ENCODE measurements at places on chromosomes 7 and 10. TPM values are rescaled to one million over a fixed set of nuclear protein-coding genes. Genes with fewer than 3 reads are reported as not detected.

DNA sequence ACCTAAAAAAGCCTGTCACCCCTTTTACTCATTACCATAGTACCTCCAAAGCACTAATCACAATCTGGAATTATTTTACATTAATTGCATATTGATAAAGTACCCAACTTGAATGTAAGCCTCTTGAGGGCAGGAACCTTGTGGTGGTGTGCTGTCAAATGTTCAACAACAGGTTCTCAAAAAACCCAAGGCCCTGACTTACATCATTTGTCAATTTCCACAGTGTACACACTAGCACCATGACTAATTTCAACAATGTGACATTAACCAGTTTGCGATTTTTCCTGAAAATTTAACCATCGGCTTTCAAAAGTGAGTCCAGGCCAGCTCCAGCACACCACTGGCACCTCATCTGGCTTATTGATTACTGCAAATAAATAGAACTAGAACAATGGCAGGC is 87.5 kb downstream of the SVOPL start:
- H3K27ac ChIP-seq: no peak overlapping the region
- no peak for DNase-seq
- H3K27me3 ChIP-seq: no peaks in the 10 kb centered on the region
- H3K4me1 ChIP-seq: no peaks in the 10 kb centered on the region
- H3K36me3 ChIP-seq: no peaks in the 10 kb centered on the region
- H3K4me3 ChIP-seq: no peak overlapping the region

DNA sequence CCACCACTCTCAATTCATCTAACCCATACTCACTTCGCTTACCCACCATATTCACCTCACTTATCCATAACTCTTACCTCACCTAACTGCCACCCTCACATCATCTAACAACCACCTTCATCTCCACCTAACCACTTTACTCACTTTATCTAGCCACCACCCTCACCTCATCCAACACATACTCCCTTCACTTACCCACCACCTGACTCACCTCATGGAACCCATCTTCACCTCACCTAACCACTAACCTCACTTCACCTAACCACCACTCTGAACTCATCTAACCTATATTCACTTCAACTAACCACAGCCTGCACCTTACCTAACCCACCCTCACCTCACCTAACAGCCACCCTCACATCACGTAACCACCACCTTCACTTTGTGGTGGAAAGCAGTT is 84.2 kb downstream of the VIPR2 start:
- no peaks in the 10 kb centered on the region for H3K27me3 ChIP-seq
- no peak for DNase-seq
- no peaks in the 10 kb centered on the region for H3K36me3 ChIP-seq
- H3K27ac ChIP-seq: no peak overlapping the region
- no peak overlapping the region for H3K4me3 ChIP-seq

DNA sequence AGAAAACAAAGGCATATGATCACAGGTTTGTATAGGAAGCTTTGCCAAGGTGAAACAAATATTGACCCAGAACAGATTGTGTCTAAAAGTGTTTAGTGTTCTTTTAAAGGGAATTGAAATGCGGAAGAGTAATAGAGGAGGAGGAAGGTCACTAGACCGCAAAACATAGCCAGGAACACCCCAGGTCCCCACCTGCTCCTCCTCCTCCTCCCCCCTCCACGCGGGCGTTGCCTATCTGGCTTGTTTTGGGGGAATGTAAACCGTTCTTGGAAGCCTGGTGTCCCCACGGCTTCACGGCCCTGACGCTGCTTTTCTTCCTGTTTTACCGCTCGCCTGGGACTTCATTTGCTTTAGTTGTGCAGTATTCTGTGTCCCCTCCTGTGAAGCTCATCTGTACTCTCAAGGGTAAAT is 81.0 kb upstream of the PFKP start:
- no peaks in the 10 kb centered on the region for H3K36me3 ChIP-seq
- H3K4me3 ChIP-seq: no peak overlapping the region
- H3K27ac ChIP-seq: no peak overlapping the region
- peak; percentile 80 for DNase-seq
- no peaks in the 10 kb centered on the region for H3K4me1 ChIP-seq

DNA sequence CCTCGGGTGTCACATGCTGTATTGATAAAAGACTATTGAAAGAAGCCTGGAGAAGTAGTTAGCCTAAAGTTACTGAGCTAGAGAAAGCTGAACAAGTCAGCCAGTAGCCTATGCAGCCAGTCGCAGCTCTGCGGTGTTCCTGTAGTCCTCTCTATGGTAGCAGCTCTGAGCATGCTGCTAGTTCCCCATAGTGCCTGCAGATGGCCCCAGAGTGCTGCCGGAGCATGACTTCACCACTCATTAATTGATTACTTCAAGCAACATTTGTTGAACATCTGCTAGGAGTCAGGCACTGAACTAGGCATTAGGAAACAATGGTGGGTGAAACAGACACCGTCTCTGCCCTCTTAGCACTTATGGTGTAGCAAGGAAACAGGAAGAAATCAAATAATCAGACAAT is 422.7 kb downstream of the SORCS3 start:
- H3K4me3 ChIP-seq: no peak overlapping the region
- no peak overlapping the region for H3K27ac ChIP-seq
- no peaks in the 10 kb centered on the region for H3K4me1 ChIP-seq

GRCh38 chr7:139842401-139843210 is 13.5 kb downstream of the TBXAS1 start:
- peak; percentile 30 for DNase-seq
- peak overlapping the region; percentile 21 for H3K4me3 ChIP-seq
- H3K36me3 ChIP-seq: no peaks in the 10 kb centered on the region
- H3K4me1 ChIP-seq: peaks cover 6% of the 10 kb centered on the region
- H3K27me3 ChIP-seq: no peaks in the 10 kb centered on the region

DNA sequence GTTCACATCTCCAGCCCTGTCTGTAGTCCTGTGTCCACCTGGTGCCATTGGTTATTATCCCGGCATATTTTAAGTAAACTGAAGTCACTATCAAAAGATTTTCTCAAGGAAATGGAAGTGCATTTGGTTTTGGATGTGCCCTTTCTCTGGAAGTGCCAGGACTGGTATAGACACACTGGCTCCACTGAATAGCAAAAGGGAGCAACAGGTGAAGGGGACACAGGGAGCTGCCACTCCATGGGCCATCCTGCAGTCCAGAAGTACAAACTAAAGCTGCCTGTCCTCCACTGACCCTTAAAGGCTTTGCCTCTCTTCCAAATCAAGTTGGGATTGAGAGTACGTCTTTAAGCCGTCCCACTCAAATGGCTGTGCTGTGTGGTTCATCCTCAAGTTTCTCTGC is 62.7 kb downstream of the NOC3L start:
- H3K27ac ChIP-seq: no peak overlapping the region
- no peaks in the 10 kb centered on the region for H3K4me1 ChIP-seq

The EIF5AL1 gene
- total RNA-seq: 0.54 TPM

The NKX1-2 gene
- not detected for total RNA-seq

The INMT gene
- total RNA-seq: 44.8 TPM

The COL17A1 gene
- 10.8 TPM for total RNA-seq

The NFE2L3 gene
- total RNA-seq: 12.5 TPM

The NME8 gene
- total RNA-seq: 0.44 TPM
